Ascending aorta (tissue), 2 donors: ENCODE measurements at places on chromosomes 13 and 19. TPM values are rescaled to one million over a fixed set of nuclear protein-coding genes. Genes with fewer than 3 reads are reported as not detected.

The NMRK2 gene
- total RNA-seq = not detected

The KIRREL2 gene
- not detected for total RNA-seq

The PRKCSH gene
- 208 TPM for total RNA-seq

The WDR88 gene
- total RNA-seq = not detected

GRCh38 chr13:87953381-87953780 lies 282.2 kb downstream of the SLITRK5 start:
- DNase-seq = no peak

- DNase-seq = no peak
These were observed 21.4 kb downstream of the MAP2K2 start for GRCh38 chr19:4102339-4103079.
